Cortex of kidney (tissue), 1 donor: ENCODE measurements at places on chromosomes 3 and 15.

DNA sequence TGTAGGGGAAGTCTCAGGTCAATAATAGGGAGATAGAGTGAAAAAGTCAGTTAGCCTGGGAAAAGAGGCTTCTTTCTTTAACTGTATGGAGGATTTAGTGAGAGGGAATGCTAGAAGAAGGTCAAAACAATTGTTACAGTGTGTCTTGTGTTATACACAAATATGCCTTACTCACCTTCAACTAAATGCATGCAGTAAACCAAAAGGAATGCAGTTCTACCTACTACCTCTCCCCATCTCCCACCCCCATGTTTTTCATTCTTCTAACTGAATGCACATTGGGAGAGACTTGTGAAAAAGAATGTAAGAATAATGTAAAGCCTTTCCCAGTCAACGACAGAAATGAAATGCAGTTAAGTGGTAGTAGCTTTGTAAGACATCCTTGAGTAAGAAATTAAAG, 33.8 kb downstream of the CCDC66 start:
- DNase-seq, result no peak

- DNase-seq, result no peak
Observed at GRCh38 chr15:57680021-57680420, 26.5 kb upstream of the POLR2M start.

GRCh38 chr15:68055224-68055705, 1.1 kb downstream of the PIAS1 start:
- no peak for DNase-seq

GRCh38 chr3:2853651-2854050, 256.5 kb downstream of the IL5RA start:
- DNase-seq, result no peak

DNA sequence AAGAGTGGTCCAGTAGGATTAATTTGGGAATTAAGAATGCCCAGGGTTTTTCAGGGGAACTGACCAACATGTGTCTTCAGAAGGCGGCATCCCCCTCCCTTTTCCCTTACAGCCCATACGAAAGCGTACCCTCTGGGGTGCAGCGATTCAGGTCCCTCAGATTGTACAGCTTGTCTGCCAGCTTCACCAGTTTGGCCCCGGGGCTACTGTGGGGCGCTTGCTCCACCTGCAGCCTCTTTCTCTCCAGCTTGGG, 848 bp downstream of the HDDC3 start:
- no peak for DNase-seq

GRCh38 chr3:34783876-34784275, 855.4 kb upstream of the ARPP21 start:
- DNase-seq, result no peak

- DNase-seq, result no peak
Observed at GRCh38 chr15:65875458-65875857, 6.2 kb downstream of the RAB11A start.

- no peak for DNase-seq
Observed at GRCh38 chr15:77653832-77654480, 21.2 kb upstream of the LINGO1 start.

DNA sequence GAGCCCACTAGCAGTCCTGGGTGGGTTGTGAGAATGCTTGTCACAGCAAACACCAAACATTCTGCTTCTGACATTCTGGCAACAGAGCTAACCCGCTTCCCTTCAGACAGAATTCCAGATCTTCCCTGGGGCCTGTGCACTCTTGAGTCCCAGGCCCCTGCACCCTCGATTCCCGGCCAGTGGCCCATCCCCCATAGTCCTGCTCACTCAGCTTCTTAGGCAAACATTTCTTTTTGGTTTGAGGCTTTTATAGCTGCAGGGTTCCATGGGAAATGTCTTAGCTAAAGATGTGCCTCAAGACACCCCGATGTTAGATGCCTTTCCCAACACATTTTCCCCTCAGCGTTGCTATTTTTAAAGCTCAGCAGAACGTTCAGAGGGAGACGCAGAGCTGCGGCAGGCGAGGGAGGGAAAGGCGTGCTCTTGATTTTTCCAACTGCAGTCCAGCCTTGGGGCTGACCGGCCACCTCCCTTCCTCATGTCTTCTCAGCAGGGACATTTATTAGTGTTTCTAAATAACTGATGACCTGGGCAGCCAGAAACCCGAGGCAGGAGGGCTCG, 35.2 kb downstream of the ABTB1 start:
- DNase-seq, result no peak

- no peak for DNase-seq
Observed at GRCh38 chr3:121481106-121481880, 64.5 kb downstream of the POLQ start.

GRCh38 chr3:2510591-2511145, 412.0 kb downstream of the CNTN4 start:
- DNase-seq, result no peak

- DNase-seq, result no peak
Observed at GRCh38 chr3:170301405-170301804, 56.1 kb upstream of the SKIL start.

DNA sequence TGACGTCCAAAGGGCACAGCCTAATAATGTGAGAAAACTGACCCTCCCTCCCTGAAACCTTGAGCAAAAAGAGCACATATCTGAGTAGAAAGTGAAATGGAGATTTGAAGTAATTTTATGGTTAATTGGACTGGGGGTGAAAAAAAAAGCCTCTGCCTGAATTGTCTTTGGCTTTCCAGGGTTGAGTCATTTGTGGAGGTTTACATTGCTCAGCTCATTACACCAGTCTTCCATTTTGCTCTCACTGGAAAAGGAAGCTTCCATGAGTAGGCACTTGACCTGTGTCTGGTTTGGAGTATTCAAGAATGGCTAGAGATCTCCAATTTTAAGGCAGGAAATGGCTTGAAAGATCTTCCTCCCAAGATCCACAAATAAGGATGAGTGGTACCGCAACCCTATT, 273.9 kb downstream of the PDCD6IP start:
- DNase-seq, result no peak

DNA sequence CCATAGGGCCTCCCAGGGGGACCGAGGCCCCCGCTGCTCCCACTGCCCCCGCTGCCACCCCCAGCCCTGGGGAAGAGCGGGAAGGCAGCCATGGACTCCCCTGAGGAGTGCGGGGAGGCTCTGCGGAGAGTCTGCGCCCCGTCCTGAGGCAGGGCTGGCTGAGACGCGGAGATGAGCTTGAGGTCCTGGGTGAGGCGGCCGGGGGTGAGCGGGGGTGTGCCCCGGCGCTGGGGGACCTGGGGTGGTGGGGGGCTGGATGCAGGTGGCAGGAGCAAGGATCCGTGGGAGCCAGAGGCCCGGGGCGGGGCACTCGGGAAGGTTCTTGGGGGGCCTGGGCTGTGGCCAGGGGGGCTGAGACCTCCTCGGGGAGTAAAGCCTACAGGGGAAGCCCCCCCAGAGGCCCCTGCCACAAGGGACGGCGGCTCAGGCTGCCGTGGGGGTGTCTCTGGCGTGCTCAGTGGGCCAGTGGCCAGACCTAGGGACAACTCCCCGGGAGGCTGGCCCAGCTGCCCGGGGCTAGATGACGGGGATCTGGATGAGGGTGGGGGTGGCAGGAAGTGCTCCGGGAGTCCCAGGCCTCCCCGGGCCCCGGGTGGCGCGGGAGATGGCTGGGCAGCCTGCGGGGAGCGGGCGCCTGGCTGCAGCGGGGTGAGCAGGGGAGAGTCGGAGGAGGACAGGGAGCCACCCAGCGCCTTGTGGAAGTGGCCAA, 45.9 kb downstream of the HCN4 start:
- DNase-seq, result no peak

- DNase-seq, result no peak
Observed at GRCh38 chr3:29280404-29281093, at the start of gene RBMS3. Gene RBMS3 (plus strand): TSS chr3:29281071.

DNA sequence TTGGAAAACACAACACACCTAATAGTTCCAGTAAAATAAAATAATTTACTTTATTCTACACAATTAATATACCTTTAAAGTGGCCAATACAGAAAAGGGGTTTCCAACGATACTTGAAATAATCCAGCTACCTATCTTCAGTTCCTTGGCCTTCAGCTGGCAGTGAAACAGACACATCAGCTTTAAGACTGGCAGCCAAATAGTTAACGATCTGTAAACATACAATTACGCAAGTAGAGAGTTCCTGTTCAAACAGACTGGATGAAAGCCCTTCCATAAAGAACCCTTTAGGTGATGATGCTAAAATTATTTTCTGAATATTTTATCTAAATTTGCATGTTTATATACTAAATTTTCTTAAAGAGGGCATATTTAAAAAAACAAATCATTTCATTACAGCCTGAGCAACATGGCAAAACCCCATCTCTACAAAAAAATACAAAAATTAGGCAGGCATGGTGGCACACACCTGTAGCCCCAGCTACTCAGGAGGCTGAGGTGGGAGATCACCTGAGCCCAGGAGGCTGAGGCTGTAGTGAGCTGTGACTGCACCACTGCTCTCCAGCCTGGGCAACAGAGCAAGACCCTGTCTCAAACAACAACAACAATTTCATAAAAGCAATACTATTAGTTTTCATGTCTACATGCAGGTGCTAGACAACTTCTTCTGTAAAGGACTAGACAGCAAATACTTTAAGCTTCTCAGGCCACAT, 12.9 kb downstream of the DYNC1LI1 start:
- DNase-seq, result no peak

- DNase-seq, result no peak
Observed at GRCh38 chr15:74592222-74592621, 23.4 kb upstream of the CLK3 start.

DNA sequence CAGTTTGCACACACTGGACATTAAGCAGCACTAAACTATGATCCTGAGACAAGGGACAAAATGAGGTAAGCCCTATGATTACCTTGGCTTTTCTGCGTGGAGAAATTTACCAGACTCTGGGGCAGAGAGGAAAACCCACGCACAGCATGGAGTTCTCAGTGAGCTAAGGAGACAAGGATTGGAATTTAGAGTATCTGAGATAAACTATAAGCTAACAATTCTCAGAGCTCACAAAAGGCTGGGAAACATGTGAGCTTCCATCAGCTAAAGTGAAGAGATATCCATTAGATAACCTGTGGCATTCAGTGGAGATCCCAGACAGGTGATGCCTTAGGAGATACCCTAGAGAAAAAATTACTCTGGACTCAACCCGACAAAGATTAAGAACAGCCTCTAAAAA, 48.7 kb downstream of the NBEAL2 start:
- no peak for DNase-seq

DNA sequence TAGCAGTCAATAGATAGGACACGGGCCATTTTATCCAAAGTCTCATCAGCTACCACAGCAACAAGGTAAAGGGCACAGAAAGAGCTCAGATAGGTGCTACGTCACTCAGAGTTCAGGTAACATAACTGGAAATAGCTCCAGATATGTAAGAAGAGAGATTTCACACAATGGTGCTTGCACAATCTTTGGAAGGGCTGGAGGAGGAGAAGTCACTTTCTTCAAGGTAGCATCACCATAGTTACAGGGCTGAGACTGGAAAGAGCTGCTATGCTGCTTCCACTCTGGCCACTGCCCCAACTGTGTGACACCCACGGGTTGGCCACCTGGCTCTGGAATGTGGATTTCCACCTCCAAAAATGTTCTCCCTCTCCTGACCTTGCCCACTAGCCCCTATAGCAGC, 448.8 kb upstream of the THBS1 start:
- no peak for DNase-seq

DNA sequence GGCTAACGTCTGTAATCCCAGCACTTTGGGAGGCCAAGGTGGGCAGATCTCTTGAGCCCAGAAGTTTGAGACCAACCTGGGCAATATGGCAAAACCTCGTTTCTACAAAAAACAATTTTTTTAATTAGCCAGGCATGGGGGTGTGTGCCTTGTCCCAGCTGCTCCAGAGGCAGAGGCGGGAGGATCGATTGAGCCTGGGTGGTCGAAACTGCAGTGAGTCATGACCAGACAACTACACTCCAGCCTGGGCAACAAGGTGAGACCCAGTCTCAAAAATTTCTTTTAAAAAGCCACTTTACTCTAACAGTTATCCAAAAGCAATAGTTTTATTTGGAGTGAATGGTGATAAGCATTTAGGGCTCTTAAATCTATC, 12.5 kb downstream of the TRIM59 start:
- DNase-seq, result no peak

DNA sequence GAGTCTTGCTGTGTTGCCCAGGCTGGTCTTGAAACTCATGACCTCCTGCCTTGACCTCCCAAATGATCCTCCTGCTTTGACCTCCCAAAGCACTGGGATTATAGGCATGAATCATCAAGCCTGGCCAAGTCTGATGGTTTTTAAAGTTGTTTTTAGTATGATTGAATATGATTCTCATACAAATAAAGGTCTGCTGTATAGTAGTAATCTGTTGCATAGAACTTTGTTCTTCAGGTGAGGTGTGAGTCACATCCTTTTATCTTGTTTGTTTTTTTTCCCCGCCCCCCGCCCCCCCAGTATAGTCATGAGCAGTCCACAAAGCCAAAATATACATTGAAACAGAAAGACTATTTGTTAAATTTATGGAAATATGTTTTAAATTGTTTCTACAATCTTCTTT, 39.0 kb downstream of the UBE2E2 start:
- no peak for DNase-seq

- no peak for DNase-seq
Observed at GRCh38 chr3:171007316-171007715, 19.2 kb downstream of the SLC2A2 start.

- DNase-seq, result no peak
Observed at GRCh38 chr15:78167227-78167888, 18.2 kb downstream of the IDH3A start.

GRCh38 chr15:38671675-38672254, 107.2 kb upstream of the RASGRP1 start:
- DNase-seq, result no peak

DNA sequence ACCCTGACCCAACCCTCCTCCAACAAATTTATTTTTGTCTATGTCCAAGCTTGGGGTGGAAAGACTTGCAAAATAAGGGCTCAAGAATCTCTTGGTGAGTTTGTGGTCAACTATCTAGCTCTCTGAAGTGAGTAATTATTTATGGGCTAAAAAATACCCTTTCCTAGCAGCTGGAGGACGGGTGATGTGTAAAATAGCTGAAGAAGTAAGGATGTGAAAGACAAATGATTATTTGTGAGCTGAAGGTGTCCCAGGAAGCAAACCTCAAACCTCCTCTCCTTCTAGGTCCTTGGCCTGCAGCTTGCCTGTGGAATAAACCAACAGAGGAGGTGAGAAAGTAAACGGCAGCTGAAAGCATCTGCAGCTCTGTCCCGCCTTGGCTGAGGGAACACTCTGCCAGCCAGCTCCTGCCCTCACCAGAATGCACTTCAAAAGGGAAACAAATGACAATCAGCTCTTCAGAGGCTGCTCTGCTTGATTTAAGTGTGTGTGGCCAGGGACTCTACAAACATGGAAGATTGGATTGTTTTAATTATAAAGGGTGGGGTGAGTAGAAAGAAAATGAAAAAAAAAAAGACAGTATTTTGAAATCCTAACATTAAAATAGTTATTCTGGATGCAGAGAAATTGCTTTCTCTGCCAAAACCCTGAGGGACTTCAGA, 60.3 kb downstream of the TM4SF4 start:
- no peak for DNase-seq
